ENCODE measurements at places on chromosomes 13 and 19.

- DNase-seq, result no peak
Observed at GRCh38 chr19:32936065-32936464, 35.7 kb downstream of the CEP89 start.

DNA sequence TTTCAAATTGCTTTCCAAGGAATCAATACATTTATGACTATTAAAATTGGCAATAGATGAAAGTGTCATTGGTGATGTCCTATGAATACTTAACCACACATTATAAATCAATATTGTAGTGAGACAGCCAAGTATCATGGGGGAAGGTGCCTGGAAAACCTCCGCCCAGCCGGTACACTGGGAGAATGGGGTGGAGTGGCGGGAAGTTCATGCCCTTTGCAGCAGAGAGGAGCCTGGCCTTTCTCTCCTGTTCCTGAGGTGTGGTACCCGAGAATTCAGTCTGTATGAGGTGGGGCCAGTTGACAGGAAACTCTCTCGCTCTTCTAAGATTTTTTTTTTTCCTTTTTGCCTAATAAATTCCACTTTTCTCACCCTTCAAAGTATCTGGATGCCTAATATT lies 25.4 kb upstream of the ABCC4 start:
- no peak for DNase-seq

DNA sequence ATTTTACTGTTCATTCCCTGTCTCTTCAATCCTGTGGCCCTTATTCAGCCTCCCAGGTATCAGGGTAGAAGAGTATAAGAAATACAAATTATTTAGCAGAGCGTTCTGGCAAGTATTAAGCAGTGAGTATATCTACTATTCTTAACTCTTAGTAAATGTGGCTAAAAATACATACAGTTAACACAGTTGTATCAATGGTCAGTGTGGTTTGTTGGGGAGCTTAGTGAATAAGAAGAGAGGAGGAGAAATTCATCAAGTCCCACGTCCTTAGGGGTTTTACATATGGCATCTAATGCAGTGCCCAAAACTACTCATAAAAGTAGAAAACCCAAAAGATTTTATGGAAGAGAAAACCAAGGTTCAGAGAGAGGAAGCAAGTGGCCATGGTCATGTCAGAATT lies 691.0 kb upstream of the SGCG start:
- DNase-seq, result no peak

DNA sequence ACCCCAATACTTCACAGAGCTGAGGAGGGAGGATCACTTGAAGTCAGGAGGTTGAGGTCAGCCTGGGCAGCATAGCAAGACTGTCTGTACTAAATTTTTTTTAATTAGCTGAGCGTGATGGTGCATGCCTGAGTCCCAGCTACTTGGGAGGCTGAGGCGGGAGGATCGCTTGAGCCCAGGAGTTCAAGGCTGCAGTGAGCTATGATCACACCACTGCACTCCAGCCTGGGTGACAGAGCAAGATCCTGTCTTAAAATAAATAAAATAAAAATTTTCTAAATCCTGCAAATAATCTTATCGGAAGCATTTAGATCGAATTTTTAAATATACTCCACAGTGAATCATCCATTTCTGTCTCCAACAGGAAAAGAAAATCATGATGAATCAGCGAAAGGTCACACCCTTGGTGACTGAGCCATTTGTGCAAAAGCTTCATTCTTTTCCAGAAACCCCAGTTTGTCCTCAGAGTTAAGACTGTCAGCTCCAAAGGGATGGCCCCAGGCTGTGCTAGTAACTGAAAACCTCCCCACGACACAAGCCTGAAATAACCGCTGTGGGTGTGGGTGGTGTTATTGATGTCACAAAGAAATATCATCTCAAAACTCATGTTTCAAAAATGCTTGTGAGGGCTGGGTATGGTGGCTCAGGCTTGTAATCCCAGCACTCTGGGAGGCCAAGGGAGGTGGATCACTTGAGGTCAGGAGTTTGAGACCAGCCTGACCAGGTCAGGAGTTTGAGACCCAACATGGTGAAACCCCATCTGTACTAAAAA lies 167.6 kb downstream of the PTPRS start:
- no peak for DNase-seq

DNA sequence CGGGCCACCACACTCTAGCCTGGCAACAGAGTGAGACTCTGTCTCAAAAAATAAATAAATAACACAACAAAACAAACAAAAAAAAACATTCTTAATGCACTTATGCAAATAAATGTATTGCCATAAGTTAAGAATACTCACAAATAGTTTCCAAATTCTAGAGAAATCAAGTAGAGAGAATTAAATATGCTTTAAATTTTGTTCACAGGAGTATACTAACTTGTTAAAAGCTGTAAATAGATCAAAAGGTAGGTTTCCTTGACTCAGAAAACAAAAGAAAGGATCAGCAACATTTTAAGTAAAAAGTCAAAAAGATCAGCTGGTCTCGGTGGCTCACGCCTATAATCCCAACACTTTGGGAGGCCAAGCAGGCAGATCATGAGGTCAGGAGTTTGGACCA lies 50.5 kb upstream of the ZNF429 start:
- DNase-seq, result no peak

DNA sequence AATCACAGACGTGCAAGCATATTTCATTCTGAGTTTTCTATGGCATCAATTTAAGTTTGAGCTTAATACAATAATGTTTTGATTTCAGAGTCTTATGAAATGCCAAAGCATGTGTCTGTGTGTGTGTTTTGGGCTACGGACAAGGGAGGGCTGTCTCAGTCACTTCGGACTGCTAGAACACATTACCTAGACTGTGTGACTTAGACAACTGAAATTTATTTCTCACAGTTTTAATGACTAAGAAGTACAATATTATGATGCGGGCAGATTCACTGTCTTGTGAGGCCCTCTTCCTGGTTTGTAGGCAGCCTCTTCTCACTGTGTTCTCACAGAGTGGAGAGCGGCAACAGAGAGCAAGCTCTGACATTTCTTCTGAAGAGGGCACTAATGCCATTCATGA lies 1202.0 kb downstream of the EFNB2 start:
- DNase-seq, result no peak

All from RPMI8226 (cell line).